ENCODE measurements at places on chromosomes 1 and 21.

DNA sequence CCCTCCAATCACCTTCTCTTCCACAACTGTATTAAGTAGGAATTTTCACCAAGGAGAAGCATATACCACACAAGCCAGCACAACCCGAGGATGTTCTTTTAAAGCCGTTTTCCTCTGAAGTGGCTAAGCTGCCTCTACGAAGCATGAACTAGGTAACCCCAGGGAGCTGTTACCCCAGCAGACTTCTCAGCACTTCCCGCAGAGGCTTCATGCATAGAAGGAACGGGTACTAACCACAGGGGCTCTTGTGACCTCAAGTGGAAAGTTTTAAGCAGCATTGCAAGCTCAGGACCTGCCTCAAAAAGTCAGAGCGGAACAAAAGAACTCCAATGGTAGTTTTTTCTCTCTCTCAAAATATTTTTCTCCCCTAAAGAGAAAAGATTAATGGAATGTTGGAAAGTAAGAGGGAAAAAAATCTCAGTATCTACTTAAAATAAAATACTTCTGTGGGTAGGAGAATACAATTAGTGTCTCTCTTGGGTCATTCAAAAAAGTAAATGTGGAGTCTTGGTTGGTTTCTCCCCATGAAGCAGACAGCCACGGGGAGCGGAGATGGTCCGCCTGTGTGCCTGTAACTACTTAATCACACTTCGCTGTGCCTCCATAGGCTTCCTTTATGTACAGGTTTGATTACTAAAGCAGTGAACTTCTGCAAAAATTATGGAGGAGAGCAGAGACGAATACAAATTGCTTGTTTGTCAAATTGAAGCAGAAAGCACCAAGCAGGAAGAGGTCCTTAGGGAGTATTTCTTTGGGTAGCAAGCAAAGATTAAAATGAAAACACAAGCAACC, 40.9 kb downstream of the STX6 start:
- no peak for DNase-seq

- DNase-seq: no peak
Measured at GRCh38 chr1:115506924-115507589, 134.7 kb upstream of the VANGL1 start.

DNA sequence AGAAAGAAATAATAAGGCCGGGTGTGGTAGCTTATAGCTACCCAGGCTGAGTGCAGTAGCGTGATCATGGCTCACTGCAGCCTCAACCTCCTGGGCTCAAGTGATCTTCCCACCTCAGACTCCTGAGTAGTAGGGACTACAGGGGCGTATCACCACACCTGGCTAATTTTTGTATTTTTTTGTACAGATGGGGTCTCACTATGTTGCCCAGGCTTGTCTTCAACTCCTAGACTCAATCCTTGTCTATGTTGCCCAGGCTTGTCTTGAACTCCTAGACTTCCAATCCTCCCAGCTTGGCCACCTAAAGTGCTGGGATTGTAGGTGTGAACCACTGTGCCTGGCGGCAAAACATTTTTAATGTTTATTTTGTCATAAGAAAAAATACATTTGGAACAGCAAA, 30.5 kb downstream of the MIXL1 start:
- DNase-seq: no peak

DNA sequence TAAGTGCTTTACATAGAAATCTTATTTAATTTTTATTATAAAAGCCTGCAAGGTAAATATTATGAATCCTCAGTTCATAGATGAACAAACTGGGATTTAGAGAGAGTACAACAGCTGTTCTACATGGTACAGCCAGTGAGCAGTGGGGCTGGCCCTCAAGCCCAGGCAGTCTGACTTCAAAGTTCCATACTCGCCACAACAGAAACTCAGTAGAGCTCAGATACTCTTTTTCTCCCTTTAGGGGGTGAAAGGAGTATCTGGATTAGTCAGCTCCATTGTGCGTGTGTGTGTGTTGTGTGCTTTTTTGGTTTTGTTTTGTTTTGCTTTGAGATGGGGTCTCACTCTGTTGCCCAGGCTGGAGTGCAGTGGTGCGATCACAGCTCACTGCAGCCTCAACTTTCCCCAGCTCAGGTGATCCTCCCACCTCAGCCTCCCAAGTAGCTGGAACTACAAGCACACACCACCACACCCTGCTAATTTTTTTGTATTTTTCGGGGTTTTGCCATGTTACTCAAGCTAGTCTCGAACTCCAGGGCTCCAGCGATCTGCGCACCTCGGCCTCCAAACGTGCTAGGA, 378.5 kb downstream of the SMYD3 start:
- DNase-seq: no peak

DNA sequence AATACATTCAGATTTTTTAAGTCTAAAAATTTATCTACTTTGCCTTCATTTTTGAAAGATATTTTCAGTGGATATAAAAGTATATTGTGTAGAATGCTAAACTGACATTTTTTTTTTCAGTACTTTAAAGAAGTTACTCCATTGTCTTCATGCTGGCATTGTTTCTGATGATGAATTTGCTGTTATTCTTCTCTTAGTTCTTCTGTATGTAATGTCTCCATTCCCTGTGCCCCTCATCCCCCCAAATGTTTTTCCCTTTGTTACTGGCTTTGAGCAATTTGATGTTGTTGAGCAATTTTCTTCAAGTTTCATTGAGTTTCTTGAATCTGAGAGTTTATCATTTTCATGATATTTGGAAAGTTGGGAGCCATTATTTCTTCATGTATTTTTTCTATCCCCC, 20.8 kb upstream of the VANGL1 start:
- no peak for DNase-seq

DNA sequence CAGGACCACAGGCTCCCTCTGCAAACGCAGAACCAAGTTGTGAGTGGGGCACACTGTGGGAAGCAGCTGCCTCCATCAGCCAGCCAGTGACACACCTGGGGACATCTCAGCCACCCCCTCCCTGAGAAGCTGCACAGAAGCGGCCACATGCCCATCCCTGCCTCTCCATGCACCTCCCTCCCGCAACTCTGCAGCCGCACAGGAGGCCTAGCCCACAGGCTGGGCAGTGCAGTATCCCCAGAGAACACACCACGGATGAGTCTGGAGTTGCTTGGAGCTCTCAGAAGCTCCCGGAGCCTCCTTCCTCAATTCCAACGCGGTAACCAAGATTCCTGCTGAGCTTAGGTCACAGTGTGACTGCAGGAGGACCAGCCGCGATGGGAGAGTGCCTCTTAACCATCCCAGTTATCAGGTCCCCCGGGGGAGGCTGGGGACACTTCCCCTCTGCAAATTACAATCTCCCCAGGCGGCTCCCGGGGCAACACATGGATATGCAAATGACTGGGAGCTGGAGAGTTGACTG, 1.2 kb upstream of the WNT3A start:
- no peak for DNase-seq

DNA sequence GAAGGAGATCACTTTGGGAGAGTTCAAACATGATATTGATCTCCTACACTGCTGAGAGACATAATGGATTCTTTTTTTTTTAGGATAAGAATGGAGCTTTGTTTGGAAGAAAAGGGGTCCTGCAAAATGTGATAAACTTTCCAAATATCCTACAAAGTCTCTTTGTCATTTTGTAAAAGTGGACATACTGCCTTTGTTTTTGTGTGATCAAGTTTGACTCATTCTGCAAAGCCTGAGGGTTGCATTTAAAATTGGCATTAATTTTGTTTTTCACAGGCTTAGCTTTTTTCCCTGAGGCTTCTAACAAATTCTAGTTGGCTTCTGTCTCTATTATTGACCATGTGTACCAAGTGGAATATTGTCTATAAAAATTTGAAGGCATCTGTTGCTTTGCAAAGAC, 113.2 kb downstream of the AK5 start:
- DNase-seq: no peak

- no peak for DNase-seq
Measured at GRCh38 chr1:231965615-231966014, 339.0 kb downstream of the DISC1 start.

DNA sequence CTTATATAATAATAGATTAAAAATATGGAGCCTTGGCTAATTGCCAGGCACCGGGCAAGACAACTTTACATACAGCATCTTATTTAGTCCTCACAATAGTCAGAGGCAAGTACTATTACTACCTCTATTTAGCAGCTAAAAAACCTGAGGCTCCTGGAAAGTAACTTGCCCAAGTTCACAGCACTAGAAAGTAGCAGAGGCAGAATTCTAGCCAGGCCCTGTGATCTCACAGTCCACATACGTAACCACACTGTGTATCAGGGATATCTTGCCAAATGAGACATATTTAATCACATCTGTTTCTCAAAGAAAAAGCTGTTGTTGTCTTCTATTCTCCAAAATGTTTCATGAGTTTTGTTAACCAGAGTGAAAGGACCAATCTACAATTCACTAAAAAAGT, 378.5 kb downstream of the PLPP3 start:
- DNase-seq: no peak

DNA sequence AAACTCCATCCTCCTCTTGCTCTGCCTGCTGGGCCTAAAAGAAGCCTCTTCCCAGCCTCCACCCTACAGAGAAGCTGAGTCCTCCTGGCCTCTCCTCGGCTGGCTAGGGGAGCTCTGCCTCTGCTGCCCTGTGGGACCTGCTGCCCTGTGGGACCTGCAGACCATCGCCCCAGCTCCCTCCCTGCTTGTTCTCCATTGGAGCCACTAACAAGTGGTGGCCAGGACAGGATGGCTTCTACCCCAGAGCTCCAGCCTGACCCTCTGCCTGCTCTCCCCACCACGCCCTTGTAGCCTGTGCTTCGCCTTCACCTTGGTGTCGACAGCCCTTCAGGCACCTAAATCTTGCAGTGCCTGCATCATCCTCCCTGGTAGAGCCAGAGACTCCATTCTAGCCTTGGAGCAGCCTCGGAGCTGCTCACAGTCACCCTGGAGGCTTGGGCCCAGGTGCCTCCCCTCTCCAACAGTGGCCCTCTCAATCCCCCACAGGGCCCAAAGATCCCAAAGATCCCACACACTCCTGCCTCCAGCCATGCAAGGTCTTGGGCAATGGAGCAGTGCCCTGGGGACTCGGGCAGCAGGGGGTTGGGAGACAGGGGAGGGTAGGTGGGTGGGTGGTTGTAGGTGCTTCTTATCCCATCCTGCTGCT, 3.0 kb downstream of the EPS8L3 start:
- DNase-seq: no peak

Data from bone marrow (tissue), 2 donors.